ENCODE measurements at places on chromosomes 4 and X.

DNA sequence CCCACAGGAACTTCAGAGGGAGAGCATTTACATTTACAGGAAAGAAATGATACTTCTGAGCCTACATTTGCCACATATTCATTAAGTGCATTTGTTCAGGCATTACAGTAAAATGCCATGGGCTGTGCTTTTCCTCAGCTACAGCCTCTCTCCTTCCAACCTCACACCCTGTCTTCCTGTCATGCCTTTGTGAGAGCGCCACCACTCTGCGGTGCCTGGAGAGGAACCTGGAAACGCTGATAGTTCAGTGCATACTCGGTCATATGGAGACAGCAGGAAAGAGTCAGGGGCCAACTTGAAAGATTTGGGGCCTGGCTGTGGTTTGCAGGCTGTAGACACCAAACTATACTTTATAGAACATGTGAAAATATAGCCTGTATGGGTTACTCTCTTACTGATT lies 40.5 kb downstream of the NFKB1 start:
- no peak for DNase-seq

GRCh38 chr4:61193863-61194262 lies 6.3 kb upstream of the ADGRL3 start:
- DNase-seq: no peak

- DNase-seq: no peak
These were observed 1.1 kb upstream of the RPS6KA6 start for GRCh38 chrX:84189125-84189524.

GRCh38 chrX:102832661-102833060 lies 104.4 kb upstream of the RAB40AL start:
- no peak for DNase-seq

DNA sequence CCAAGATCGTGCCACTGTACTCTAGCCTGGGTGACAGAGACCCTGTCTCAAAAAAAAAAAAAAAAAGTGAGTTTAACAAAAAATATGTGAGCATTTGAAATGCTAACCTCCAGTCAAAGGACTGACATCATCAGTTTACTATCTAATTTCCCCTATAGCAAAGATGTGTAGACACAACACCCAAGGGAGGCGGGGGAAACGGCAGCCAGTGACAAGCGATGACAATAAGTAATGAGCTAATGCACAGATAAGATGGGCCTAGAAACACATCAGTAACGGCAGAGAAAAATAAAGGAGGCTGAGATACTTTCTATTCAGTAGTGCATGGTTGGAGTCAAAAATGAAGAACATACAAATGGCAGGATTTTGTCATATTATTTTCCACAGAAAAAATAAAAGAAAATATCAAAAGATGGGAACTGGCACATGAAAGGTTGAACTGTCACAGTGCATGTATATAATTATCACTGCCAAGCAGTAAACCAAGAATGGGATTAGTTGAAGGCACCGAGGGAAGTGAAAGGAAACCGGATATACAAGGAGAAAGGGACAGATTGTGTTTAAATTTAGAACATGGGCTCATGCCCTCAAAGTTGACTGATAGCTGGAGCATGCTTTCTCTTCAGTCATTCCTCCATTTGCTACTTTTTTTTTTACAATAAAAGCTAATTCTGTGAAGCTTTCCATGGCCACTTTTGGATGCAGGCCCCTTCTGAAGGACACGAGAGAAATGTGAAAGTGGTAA lies 41.8 kb downstream of the IGFBP7 start:
- no peak for DNase-seq

- no peak for DNase-seq
These were observed 34.3 kb downstream of the FGFRL1 start for GRCh38 chr4:1045595-1046201.

DNA sequence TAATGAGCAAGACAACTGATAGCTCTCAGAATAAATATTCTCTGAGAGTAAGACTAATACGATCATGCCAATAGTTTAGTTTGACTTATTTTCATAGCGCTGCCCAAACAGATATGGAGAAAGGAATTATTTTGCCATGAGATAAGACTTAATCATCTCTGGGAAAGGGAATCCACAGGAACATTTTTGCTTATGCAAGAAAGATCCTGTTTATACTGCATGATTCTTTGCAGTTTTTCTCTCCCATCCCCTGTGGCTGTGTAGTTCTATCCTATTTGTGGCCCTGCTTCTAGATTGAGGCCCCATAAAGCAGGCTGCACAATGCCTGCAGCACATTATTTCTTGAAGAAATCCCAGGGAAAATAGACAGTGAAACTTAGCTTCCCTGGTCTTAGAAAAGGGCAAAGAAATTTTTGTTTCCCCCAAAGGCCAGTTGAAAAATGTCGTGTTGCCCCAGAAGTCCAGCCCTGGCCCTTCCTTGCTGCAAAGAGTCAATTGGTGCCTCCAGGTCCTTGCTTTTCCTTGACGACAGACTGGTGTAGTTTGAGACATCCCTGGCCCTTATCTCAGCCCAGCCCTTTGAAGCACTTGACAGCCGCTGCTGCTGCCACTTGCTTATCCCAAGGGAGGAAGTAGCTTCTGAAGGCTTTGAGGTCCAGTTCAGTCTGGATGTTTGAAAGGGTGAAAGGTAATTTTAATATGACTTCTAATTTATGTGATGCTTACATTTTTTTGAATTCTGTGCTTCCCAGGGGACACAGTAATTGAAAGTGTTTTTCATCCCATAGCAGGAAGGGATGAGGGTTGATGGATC lies 45.0 kb upstream of the SH3RF1 start:
- DNase-seq: no peak

DNA sequence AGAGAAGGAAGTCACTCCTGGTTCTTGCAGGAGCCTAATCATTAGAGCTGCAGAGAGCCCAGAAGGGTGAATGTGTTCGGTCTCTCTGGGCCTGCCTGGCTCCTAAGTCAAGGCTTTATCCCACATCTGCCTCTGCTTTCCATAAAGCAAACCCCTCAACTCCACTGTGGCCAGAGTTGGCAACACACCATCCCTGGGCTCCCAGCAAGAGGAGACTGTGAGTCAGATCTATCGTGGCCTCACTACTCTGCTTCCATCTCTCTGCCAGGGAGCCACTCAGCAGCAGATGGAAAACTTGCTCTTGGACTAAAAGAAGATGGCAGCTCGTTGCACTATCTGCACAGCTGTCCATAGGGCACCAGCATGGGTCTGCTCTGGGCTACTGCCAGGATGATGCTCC lies 348.2 kb downstream of the FBXW7 start:
- no peak for DNase-seq

GRCh38 chr4:147510962-147511668 lies 30.2 kb downstream of the EDNRA start:
- no peak for DNase-seq

DNA sequence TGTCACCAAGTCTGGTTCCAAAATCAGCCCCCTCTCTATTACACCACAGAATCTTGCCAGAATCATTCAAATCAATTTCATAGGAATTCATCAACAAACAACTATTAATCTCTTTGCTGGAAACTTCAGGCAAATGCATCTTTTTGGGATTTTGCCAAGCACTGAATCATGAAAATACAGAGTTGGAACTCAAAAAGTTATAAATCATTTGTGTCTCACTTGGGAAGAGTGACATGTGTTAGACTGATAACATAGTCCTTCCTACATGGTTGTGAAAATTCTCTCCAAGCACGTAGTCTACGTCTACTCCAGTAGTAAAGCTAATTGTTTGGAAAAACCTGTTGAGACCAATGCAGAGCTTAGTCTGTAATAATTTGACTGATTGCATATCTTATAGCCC lies 19.0 kb downstream of the CXCL8 start:
- no peak for DNase-seq

- DNase-seq: no peak
These were observed 191.0 kb upstream of the PPARGC1A start for GRCh38 chr4:24080871-24081270.

- no peak for DNase-seq
These were observed 48.0 kb upstream of the HDAC8 start for GRCh38 chrX:72620550-72621145.

GRCh38 chrX:29478336-29479069 lies 736.9 kb upstream of the MAGEB2 start:
- no peak for DNase-seq

DNA sequence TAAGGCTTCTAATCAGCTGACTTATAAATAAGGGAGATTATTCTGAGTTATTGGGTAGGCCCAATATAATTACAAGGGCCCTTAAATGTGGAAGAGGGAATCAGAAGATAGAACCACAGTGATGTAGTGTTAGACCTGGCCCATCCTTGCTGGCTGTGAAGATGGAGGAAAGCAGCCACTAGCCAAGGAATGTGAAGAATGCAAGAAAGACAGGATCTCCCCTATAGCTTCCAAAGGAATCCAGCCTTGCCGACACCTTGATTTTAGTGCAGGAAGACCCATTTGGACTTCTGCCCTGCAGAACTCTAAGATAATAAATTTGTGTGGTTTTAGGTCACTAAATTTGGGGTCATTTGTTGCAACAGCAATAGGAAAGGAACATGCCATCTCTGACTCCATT lies 150.6 kb downstream of the SPATA18 start:
- no peak for DNase-seq

DNA sequence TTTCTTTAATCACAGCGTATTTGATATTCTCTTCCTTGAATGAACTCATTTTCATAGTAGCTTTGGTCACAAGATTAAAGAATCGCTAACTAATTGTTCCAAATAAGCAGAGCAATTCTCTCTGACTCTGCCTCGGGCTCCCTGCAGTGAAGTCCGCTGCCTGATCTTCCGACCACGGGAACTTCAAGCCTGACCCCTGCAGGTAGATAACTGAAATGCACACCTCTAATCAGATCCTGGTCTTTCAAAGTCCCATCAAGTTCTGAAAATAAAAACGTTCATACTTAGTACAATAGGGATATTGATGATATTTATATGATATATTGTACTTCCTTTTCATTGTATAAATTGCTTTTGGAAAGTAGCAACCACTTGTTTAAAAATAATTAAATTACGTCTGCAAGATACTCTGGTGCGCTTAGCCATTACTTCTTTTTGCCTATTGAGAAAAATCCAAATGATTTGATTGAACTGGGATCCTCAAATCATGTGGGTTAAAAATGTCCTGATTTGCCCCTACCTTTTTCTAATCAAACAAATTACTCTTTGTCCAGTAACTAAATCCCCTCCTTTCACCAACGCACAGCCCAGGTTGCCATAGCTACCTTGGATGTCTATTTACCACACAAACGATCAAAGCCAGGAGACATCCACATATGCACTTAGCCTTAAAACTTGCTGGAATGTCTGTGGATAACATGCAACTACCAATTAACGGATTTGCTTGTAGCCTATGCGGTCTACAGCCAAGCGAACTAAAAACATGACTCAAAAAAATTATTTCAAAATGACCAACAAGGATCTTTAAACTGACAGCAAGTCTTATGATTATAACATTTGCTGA lies 4.2 kb downstream of the MID1 start:
- DNase-seq: peak; percentile 56

- DNase-seq: no peak
These were observed 23.0 kb upstream of the PDS5A start for GRCh38 chr4:40000711-40001110.

- DNase-seq: no peak
These were observed 4.7 kb downstream of the SRPX2 start for GRCh38 chrX:100648458-100649417.

- DNase-seq: no peak
These were observed 72.7 kb downstream of the EFNB1 start for GRCh38 chrX:68901519-68901918.

DNA sequence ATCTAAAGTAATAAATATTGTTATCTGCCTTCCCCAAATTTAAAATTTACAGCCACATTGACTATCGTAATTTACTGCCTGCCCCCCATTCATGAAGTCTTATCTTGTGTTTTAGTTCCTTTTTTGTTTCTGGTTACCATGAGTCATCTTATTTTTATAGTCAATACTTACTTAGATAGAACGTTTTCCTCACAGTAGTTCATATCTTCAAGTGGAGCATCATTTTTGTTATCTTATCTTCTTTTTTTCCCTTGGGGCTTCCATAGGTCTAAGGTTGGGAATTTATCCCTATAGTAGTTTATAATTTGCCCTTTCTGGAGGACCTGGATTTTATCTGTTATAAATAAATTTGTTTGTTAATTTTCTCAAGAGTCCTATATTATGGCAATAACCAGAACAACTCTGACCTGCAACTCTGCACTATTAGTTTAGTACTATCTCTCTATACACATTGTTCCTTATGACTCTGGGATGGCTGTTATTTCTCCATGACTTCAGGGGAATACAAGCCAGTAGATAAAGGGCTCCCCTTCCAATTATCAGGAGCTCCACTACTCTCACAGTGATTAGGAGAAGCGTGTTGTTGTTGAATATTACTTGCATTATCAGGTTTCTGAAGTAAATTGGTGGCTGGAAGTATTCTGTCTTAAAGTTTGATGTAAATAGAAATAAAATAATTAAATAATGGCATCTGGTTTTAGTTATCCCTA lies 330.6 kb downstream of the GALNTL6 start:
- DNase-seq: no peak

- no peak for DNase-seq
These were observed 286.9 kb downstream of the ZNF674 start for GRCh38 chrX:46258356-46258755.

- no peak for DNase-seq
These were observed 238.9 kb downstream of the HS3ST1 start for GRCh38 chr4:11189756-11190155.

DNA sequence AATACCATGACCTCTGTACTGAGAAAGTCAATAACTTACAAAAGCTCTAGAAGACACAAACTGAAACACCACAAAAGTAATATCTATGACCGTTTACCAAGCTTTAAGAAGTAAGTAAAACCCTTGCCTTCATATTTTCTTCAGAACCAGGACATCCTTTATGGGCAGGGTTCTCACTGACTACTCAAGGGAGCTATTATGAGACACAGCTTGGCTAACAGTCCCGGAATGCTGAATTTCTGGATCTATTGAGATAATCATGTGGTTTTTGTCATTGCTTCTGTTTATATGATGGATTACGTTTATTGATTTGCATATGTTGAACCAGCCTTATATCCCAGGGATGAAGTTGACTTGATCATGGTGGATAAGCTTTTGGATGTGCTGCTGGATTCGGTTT lies 19.9 kb upstream of the CDS1 start:
- DNase-seq: no peak

DNA sequence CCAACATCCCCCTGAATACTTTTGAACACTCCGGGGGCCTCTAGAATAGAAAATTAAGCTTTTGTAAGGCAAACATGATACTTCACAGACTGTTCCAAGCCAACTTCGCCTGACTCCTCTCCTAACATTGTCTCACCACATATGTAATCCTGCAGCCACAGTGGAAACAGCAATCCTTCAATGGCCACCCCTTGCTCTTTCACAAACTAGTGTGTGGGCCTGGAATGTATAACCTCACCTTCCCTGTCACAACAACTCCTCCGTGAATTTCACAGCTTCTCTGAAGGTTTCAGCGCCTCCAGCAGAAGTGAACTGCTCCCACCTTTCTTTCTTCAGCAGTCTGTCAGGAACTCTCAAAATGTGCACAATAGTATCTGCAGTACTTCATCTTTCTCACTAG lies 185.1 kb downstream of the ADGRL3 start:
- no peak for DNase-seq
